ENCODE measurements at places on chromosomes 4 and X.

DNA sequence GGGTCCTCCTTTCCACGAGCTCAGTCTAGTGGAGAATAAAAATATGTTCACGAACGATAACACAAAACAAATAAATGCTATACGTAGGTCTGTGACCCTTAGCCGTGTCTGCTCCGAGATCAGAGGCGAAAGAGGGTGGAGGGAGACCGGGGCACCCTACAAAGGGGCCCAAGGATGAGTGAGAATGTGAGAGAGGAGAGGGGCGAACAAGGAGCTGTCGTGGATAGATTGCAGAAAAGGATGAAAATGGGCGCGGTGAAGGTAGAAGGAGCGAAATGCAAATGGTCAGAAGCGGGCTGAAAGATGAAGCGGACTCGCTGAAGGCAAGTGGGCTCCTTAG, 6.2 kb upstream of the ZBTB33 start:
- no peak for DNase-seq

- DNase-seq = no peak
Observed at GRCh38 chr4:95263391-95263790, 285.4 kb downstream of the UNC5C start.

DNA sequence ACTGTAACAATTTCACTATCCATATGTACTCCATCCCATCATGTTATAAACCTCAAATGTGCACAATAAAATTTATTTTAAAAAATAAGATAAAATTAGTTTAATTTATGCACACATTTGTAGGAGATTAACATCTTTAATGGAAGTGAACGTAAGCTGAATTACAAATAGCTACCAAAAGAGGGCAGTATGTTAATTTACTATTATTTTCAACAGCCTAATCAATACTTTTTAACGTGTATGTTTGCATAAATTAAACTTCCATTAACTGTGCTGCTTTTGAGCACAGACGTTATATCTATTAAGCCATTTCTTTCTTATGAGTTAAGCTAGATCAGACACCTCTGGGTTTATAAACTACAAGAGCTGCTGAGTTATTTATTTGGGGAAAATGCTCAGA, 56.5 kb upstream of the PHKA2 start:
- DNase-seq = no peak

DNA sequence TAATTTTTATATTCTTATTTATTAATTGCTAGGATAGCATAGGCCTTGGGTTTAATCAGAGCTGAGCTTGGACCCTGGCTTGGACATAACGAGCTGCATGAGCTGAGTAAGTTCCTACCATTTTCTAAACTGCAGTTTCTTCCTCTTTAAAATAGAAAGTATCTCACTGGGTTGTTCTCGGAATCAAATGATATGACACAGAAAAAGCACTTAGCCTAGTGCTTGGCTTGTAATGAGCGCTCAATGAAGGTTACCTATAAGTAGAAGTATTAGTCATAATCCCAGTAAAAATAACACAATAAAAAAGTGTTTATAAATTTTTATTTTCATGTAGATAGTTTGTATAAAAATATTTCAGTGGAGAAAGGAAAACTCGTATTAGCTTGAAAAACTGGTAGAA, 113.3 kb upstream of the PDLIM3 start:
- no peak for DNase-seq

GRCh38 chrX:28966331-28966730, 379.1 kb downstream of the IL1RAPL1 start:
- DNase-seq = no peak

All from non-pigmented ciliary epithelial cell (primary cell).